ENCODE measurements at places on chromosomes 16 and 17.

- DNase-seq = peak; percentile 88
These were observed at the start of gene ABCC3 for GRCh38 chr17:50634224-50634914. Gene ABCC3 (plus strand): TSS chr17:50634881. CDS start chr17:50634937, 56 bp downstream.

GRCh38 chr17:51427323-51427811 is 167.0 kb downstream of the UTP18 start:
- DNase-seq = no peak

DNA sequence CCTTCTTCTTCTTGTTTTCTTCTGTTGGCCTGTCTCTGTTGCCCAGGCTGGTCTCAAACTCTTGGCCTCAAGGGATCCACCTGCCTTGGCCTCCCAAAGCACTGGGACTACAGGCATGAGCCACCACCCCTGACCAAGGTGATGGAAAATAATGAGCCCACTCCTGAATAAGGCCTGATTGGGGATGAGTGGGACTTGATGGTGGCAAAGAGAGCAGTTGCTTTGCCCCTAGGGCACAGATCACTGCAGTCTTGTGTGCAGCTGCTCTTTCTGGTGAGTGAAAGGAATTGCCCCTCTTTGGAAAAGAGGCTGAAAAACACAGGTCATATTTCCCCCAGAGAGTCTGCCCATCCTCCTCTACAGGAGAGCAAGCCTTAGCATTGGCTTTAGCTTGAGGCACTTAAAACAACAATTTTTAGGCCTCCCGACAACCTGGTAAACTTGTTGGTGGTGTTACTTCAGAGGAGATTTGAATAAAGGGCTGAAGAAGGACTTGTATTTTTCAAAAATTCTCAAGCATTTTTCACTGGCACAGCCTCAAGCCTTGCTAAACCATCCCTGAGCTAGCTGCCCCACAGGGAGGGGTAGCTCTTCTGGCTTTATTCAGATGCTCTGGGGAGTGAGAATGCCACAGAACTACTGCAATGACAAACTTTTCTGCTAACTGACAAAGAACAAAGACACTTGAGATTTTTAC is 6.1 kb upstream of the PDP2 start:
- DNase-seq = no peak

- peak; percentile 76 for DNase-seq
These were observed at the start of gene CACNB1 for GRCh38 chr17:39197380-39198185. Gene CACNB1 (minus strand): TSS chr17:39197669. CDS start chr17:39197495, 174 bp downstream.

GRCh38 chr17:29836643-29837042 is 93.4 kb downstream of the SSH2 start:
- no peak for DNase-seq

GRCh38 chr16:70534971-70535370 is 11.4 kb downstream of the SF3B3 start:
- DNase-seq = no peak

DNA sequence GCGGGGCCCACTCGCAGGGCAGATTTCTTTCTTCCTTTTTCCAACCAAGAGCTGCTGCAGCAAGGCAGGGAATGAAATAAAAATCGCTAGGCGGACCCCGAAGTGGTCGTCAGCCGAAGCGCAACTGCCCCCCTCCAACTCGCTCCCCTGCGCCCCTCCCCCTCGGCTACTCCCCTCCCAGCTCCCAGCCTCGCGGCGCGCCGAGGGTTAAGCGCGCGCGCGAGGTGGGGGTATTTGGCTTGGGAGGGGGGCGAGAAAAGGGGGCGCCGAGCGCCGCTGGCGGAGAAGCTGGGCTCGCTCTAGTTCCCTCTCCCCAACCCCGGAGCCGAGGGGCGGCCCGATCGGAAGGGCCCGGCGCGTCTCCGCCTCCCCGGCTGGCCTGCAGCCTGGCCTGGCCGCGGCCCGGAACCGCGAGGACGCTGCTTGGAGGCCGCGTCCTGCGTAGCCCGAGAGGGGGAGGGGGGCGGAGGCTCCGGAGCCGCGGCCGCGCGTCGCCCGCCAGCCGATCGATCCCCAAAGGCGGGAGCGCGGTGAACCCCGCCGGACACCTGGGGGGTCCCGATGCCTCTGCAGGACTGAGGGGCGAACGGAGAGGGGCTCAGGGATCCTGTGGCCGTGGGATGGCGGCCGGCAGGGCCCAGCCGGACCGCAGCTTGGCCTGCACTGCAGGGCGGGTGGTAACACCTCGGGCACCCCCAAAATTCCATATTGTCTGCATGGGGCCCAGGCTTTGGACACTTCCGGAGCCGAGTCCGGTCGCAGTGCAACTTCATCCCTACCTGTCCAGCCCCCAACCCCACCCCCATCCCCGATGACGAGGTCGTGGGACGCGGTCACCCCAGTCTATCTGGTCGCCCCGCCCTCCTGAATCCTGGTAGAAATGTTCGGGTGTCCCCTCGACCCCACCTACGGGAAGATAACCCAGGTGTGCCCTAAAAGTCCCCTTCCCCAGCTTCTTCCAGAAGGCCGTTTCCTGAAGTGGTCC is 4.9 kb upstream of the CBX4 start:
- peak; percentile 45 for DNase-seq

DNA sequence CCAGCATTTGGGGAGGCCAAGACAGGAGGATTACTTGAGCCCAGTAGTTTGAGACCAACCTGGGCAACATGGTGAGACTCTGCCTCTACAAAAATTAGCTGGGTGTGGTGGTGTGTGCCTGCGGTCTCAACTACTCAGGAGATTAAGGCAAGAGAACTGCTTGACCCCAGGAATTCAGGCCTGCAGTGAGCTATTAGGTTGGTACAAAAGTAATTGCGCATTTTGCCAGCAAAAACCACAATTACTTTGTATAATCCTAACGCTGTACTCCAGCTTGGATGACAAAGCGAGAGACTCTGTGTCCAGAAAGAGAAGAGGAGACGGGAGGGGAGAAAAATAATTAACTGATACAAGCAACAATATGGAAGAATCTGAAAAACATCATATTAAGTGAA is 32.7 kb downstream of the YWHAE start:
- DNase-seq = no peak

DNA sequence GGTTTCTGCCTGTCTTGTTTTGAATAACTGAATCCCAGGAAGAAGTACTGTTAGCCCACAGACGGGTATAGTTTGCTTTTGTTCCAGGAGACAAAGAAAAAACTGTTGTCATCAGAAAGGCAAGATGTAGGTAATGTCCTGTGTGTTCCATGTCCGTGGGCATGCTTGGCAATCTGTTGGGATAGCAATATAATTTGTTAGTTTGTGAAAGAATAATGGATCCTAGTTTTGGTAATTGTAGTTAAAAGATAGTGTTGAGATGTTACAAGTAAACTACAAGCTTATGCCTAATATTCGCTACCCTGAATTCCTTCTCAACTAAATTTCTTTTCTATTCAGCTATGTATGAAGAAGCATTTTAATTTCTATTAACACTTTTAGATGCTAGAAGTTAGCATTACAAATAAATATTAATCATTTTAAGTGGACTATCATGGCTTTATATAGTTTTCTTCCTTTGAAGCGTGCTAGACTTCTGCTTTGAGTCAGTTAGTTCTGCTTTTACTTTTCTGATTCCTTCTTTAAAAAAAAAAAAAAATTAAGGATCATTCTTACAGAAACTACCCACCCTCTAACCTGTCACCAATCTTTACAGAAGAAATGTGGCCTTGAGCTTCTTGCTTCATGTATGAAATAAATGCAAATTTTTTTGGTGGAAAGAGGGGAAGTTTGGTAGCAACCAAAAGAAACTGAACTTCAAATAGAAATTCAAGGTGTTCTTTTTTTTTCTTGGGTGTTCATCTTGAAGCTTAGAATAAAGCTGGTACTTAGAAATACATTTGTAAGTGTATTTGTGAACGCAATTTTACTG is 2.4 kb downstream of the EVI2A start:
- DNase-seq = no peak

DNA sequence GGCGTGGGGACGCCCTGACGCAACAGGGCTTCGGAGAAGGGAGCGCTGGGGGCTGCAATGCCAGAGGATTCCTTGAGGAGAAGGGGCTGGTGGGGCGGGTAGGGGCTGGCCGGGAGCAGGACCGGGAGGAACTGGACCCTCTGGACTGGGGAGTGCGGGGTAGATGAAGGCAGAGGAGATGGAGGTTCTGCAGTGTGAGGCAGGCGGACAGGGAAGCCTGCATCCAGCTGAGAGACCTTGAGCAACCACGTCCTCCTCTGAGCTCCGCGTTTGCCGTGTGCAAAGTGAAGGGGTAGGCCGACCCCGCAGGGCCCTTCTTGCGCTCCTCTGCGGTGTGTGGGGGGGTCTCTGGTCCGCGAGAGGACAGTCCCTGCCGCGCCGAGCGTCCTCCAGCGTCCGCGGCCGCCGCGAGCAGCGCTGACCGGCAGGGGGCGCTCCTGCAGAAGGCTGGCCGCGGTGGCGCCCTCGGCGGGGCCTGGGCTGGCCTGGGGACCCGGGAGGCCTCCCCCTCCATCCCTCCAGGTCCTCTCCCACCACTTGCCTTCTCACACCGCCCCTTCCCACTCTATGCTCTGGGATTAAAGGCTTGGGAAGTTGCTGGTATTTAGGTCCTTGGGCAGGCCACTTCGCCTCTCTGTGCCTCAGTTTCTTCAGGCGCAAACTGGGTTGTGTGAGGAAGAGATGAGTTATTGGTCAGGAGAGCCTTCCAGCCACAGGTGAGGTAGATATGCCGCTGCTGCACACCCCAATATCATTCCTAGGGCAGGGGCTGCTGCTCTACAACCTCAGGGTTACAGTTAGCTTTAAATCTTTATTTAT is 9.6 kb upstream of the WNT9B start:
- peak; percentile 46 for DNase-seq

DNA sequence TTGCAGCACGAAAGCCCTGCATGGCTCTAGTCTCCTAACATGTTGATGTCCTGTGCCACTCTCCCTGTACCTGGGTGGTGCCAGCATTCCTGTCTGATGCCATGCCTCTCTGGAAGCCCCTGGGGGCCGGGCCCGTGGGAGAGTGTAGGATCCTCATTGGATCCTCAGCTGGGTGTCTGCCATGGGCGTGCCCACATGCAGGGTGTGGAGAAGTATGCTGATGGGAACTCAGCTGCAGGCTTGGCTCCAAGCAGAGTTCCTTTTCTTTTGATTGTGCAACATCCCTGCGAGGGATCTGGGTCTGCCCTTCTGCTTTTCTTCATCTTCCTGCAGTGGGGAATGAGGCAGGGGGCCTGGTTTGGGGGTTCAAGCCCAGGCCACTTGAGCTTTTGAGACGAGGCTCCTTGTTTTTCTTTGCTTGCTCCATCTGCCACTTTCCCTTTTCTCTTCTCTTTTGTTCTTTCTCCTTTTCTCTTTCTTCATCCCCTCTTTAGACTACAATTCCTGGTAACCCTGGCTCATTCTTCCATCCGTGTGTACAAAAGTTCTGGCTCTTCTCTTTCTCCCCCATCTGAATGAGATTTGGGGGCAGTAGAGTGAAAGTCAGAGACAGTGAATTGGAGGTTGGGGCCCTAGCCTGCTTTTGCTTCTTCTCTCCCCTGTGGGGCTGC is 32.9 kb downstream of the KSR1 start:
- peak; percentile 38 for DNase-seq

- DNase-seq = no peak
These were observed 51.4 kb upstream of the LHX1 start for GRCh38 chr17:36885771-36886377.

DNA sequence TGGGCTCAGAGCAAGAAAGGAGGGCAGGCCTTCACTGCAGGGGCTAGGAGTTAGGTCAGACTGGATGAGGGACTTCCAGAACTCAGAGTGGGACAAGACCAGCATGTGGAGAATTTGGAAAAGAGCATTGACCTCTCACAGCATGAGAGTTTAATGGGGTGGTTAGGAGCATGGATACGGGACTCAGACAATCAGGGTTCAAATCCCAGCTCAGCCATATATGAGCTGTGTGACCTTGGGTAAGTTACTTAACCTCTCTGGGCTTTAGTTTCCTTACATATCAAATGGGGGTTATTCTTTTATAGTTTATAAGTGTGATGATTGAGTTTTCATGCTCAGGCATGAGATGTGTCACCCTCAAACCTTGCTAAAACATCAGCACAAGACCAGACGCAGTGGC is 37.4 kb upstream of the ALKBH5 start:
- no peak for DNase-seq

- DNase-seq = no peak
These were observed 34.9 kb downstream of the UBE2G1 start for GRCh38 chr17:4331614-4332013.

GRCh38 chr17:59260722-59261121 is 40.4 kb downstream of the GDPD1 start:
- no peak for DNase-seq

DNA sequence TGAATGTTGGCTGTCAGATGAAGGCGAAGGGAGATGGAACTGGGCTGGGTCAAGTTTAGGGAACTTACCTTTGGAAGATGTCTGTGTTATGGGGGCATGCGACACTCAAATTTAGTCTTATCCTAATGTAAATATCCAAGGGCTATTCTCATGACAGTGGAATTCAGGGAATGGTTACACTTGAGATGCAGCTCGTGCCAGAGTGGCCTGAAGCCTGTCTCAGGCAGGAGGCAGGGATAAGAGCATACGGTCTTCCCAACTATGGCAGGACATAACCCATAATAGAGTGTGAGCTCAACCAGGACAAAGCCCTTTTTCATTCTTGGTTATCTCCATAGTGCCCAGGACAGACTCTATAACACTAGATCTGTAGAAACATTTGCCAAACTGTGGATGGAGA is 393.3 kb upstream of the CDH11 start:
- no peak for DNase-seq

GRCh38 chr17:51230306-51230705 is 29.5 kb downstream of the MBTD1 start:
- DNase-seq = no peak

DNA sequence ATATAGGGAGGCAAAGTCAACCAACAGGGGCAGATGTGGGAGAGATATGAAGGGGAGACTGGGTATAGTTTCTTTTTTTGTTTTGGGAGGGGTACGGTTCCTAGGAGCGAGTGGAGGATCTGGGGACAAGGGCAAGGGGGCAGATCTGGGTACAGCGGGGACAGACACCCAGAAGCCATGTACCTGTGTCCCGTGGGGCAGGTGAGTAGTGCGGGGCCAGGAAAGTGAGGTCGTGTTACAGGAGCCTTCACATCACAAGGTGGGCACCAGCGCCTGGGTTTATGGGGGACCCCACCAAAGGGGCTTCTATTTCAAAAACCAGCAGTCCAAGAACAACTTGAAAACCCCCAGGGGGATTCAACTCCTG is 11.5 kb downstream of the LITAF start:
- DNase-seq = no peak

GRCh38 chr17:58300336-58300735 is 19.6 kb upstream of the MPO start:
- no peak for DNase-seq

GRCh38 chr16:73161977-73162376 is 114.0 kb upstream of the ZFHX3 start:
- peak; percentile 71 for DNase-seq

DNA sequence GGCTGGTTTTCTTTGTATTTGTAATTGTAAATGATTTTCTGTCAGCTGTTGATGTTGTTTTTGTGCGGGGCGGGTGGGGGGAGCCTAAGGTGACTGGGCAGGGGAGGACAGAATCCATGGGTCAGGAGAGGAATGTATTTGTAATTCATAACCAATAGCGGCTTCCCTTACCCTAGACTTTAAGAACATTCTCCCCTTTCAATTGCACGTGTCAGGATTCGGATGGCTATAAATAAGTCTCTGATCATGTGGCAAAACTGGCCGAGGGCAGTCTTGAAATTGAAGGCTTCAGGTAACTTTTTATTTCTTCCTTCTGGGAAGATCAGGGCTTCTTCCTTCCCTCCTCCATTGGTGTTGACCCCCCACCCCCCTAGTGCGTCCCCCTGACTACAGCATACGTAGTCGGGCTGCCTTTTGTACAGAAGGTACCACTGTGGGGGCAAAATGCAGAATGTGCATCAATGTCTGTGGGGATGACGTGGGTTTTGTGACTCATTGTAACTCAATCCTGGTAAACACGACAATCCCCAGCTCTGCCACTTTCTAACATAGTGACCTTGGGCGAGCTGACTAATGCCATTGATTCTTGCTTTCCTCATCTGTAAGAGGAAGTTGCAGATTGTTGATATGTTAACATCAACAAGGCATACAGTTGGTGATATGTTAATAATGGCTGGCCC is 16.2 kb downstream of the MARCHF10 start:
- DNase-seq = no peak

Measured in small intestine (tissue), 16 donors.